Heart right ventricle (tissue), 16 donors: ENCODE measurements at places on chromosomes 2 and 18. TPM values are rescaled to one million over a fixed set of nuclear protein-coding genes. Genes with fewer than 3 reads are reported as not detected.

GRCh38 chr2:233011268-233011650 lies 1.8 kb downstream of the NGEF start:
- no peak for DNase-seq

DNA sequence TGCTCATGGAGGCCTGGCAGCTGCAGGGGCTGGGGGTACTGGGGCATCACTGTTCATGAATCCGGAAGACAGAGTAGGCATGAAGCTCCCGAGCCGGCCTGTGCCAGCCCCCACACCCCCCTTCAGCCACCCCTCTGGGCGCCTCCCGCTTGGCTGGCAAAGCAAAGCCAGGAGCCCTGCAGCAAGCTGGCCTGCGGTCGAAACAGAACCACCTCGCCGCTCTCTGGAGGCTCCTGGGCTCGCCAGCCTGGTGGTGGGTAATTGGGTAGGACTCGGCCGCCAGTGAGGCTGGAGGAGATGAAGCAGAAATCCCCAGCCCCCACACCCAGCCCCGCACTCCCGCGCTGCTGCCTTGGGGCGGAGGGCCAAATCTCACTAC lies 70.9 kb upstream of the GPC1 start:
- DNase-seq = no peak

GRCh38 chr2:159168707-159169106 lies 117.8 kb downstream of the WDSUB1 start:
- no peak for DNase-seq

GRCh38 chr2:71453404-71454220 lies at the start of gene DYSF:
DYSF (plus strand) TSS chr2:71453561.
- DNase-seq = peak; percentile 70

DNA sequence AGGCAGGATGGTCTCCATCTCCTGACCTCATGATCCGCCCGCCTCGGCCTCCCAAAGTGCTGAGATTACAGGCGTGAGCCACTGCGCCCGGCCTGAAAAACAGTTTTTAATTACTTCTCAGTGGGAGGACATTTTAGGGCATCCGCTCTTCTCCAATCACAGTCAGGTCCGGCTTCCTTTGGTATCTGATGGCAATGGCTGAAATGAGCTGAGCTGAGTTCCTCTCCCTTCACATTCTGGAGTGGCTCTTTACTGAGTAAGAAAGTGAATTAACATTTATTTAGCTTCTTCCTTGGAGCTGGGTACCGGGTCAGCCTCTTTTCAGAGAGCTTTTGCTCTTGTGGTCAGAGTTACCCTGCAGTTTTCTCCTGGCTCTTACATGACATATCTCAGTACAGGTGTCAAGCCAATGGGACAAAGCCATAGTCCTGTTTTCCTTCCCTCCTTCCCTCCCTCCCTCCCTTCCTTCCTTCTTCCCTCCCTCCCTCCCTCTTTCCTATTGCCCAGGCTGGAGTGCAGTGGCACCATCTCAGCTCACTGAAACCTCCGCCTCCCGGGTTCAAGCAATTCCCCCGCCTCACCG lies 1.1 kb upstream of the TTC27 start:
- no peak for DNase-seq

GRCh38 chr2:224711381-224711780 lies 4.8 kb downstream of the CCDC195 start:
- no peak for DNase-seq

- no peak for DNase-seq
Observed at GRCh38 chr2:143819190-143819735, 690.0 kb downstream of the ARHGAP15 start.

Gene GPR155
- 2.3 TPM for polyA plus RNA-seq

Gene C2orf66
- 0.03 TPM for polyA plus RNA-seq

Gene SGPP2
- polyA plus RNA-seq = 1.3 TPM

Gene TMEFF2
- polyA plus RNA-seq = not detected

Gene MAP3K19
- polyA plus RNA-seq = not detected

Gene ARHGEF4
- 0.67 TPM for polyA plus RNA-seq

Gene PSTPIP2
- 3.0 TPM for polyA plus RNA-seq
